ENCODE measurements at places on chromosomes 3 and 15. TPM values are rescaled to one million over a fixed set of nuclear protein-coding genes. Genes with fewer than 3 reads are reported as not detected.

The ST3GAL6 gene
- 4.4 TPM for polyA plus RNA-seq

The CSPG5 gene
- polyA plus RNA-seq, result 0.22 TPM

The DCLK3 gene
- polyA plus RNA-seq, result 0.12 TPM

The DPPA2 gene
- polyA plus RNA-seq, result not detected

The SLC28A1 gene
- polyA plus RNA-seq, result 0.02 TPM

The MME gene
- 2.5 TPM for polyA plus RNA-seq

The VEPH1 gene
- polyA plus RNA-seq, result 1.3 TPM

The TEX9 gene
- polyA plus RNA-seq, result 4.5 TPM

The TMEM158 gene
- polyA plus RNA-seq, result 3.2 TPM

The BDH1 gene
- 14.4 TPM for polyA plus RNA-seq

The OR5K1 gene
- not detected for polyA plus RNA-seq

The SST gene
- polyA plus RNA-seq, result 0.37 TPM

The C3orf49 gene
- polyA plus RNA-seq, result not detected

The B3GALNT1 gene
- polyA plus RNA-seq, result 11.6 TPM

The VIPR1 gene
- polyA plus RNA-seq, result 2.2 TPM

The GP9 gene
- polyA plus RNA-seq, result not detected

The ACOX2 gene
- 57.7 TPM for polyA plus RNA-seq

The SLC12A1 gene
- not detected for polyA plus RNA-seq

The PLS1 gene
- polyA plus RNA-seq, result 6.4 TPM

The ITGB5 gene
- polyA plus RNA-seq, result 32.6 TPM

The SKOR1 gene
- polyA plus RNA-seq, result 0.05 TPM

The GOLGA8M gene
- polyA plus RNA-seq, result 1.7 TPM

The DUOXA2 gene
- polyA plus RNA-seq, result not detected

The CPN2 gene
- polyA plus RNA-seq, result not detected

The MUC20 gene
- 1.5 TPM for polyA plus RNA-seq

The PPP4R2 gene
- 19.2 TPM for polyA plus RNA-seq

The BCL2A1 gene
- 2.0 TPM for polyA plus RNA-seq

The RAD51 gene
- polyA plus RNA-seq, result 1.8 TPM

The AP2M1 gene
- 371 TPM for polyA plus RNA-seq

The SAMMSON gene
- 0.38 TPM for polyA plus RNA-seq

The DISP2 gene
- 8.2 TPM for polyA plus RNA-seq

The HCN4 gene
- 0.03 TPM for polyA plus RNA-seq

The GASK1A gene
- polyA plus RNA-seq, result 5.4 TPM

The TGM4 gene
- polyA plus RNA-seq, result not detected

The NR1I2 gene
- 0.37 TPM for polyA plus RNA-seq

The GOLGA6L2 gene
- polyA plus RNA-seq, result not detected

The TMEM207 gene
- not detected for polyA plus RNA-seq

The CSTA gene
- polyA plus RNA-seq, result 37.9 TPM

The AGBL1 gene
- not detected for polyA plus RNA-seq

The ZBBX gene
- 0.20 TPM for polyA plus RNA-seq

The SLC27A2 gene
- 0.10 TPM for polyA plus RNA-seq

The ZNF592 gene
- polyA plus RNA-seq, result 12.1 TPM

The SI gene
- polyA plus RNA-seq, result not detected

The ZIC1 gene
- 0.10 TPM for polyA plus RNA-seq

The MESP1 gene
- 0.33 TPM for polyA plus RNA-seq

The EEF1AKMT4 gene
- 0.87 TPM for polyA plus RNA-seq

The CCDC13 gene
- 0.75 TPM for polyA plus RNA-seq

The TICRR gene
- 0.31 TPM for polyA plus RNA-seq

The DNAJA4 gene
- polyA plus RNA-seq, result 7.3 TPM

The PAQR5 gene
- 2.4 TPM for polyA plus RNA-seq

The LRRC2 gene
- 6.9 TPM for polyA plus RNA-seq

The NPTN gene
- 245 TPM for polyA plus RNA-seq

The MUSTN1 gene
- polyA plus RNA-seq, result 30.0 TPM

The CCR9 gene
- polyA plus RNA-seq, result 0.05 TPM
